ENCODE measurements at places on chromosomes 16 and 17.

DNA sequence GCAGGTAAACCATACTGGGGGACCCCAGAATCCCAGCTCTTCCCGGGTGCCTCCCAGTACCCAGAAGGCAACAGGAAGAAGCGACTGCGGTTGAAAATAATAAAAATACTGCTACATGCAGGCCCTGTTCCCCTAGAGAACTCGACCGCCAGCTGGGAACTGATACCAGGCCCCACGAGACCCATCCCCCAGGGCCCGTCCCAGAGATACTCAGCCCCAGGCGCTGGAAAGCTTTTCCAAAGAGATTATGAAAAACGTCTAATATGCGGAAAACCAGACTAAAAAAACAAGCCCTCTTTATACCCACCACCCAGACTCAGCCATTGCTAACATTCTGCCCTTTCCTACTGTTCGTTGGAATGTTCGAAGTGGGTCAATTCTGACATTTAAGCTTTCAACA lies 12.9 kb upstream of the MEAK7 start:
- DNase-seq = no peak

- DNase-seq = no peak
These were observed 123.5 kb downstream of the USP31 start for GRCh38 chr16:23025692-23026307.

GRCh38 chr17:38797158-38797490 lies 2.2 kb downstream of the PIP4K2B start:
- DNase-seq = peak; percentile 29

DNA sequence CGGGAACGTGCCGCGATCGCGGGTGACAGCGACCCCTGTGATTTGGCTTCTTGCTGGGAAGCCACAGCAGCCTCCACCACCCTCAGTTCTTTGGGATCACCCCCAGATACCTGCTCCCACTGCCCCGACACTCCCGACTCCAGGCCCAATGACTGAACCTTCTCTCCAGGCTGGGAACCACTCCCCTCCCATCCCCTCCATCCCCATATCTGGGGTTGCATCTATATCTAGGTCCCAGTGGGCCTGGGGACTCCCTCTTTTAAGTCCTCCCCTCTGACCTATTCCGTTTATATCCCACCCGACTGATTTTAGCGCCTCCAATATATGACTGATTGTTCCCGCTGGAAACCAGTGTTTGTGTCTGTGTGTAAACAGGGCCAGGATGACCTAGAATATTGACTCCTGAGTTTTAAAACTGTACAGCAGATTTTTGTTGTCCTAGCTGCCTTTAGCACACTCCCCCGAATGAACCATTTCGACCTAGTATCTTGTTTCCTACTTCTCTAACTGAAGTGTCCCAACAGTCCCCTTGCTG lies 667 bp downstream of the PSMD3 start:
- DNase-seq = no peak

DNA sequence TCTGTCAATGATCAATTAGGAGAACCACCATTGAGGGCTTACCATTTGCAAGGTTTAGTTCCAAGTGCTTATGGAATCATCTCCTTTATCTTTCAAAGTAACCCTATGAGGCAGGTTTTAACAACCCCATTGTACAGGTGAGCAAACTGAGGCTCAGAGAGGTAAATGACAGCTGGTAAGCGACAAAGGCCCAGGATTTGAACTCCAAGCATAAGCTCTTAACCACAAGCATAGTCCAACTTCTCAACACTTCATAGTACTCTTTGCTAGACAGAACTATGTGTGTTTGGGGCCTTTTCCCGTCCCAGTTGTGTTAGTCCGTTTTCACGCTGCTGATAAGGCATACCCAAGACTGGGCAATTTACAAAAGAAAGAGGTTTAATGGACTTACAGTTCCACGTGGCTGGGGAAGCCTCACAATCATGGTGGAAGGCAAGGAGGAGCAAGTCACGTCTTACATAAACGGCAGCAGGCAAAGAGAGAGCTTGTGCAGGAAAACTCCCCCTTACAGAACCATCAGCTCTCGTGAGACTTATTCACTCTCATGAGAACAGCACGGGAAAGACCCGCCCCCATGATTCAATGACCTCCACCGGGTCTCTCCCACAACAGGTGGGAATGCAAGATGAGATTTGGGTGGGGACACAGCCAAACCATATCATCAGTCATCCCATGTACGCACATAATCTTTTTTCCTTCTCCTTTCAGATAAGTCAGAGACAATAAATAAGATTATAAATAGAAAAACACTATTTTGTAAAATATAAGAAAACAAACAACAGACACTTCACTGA lies 6.4 kb downstream of the RPH3AL start:
- DNase-seq = no peak

DNA sequence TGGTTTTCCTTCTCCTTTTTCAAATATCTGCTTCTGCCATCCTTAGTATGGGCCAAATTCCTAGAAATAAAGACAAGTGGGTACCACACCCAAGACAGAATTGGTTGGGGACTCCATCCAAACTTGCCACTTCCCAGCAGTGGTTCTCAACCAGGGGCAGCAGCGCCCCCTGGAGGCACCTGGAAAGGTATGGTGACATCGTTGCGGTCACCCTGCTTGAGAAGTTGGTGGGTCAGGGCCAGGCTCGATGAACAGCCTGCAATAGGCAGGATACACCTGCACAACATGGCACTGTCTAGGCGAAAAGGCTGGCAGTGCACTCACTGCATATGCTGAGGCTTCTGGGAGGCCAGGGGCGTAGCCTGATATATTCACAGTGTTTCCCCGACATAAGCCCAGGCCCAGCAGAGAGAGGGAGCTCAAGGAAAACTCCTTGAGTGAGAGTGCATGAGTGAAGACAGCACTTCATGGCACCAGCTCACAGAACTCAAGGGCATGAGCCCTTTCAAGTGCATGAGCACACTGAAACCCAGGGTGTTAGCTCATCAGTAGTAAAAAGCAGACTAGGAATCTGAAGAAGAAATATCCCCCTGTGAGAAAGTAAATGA lies 57.7 kb downstream of the CMC2 start:
- peak; percentile 69 for DNase-seq

DNA sequence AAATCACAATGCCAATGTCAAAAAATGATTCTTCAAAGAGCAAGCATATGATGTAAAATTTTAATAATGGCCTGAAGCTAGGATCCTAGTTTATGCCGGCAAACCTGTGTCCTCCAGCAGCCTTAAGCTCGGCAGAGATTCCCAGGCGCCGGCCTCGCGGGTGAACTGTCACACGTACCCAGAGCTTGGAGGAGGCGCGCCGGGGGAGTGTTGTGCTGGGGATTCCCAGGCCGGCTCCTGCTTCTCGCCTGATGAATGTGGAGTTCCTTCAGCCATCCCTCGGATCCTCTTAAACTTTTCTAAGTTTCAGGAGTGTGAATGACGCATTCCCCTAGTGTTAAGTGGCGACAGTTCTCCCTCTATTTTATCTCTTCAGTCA lies 19.1 kb upstream of the NTN1 start:
- DNase-seq = peak; percentile 84

GRCh38 chr17:521183-521525 lies 168.5 kb upstream of the RPH3AL start:
- no peak for DNase-seq

- peak; percentile 87 for DNase-seq
These were observed 373 bp downstream of the CMC2 start for GRCh38 chr16:81006211-81006812.

DNA sequence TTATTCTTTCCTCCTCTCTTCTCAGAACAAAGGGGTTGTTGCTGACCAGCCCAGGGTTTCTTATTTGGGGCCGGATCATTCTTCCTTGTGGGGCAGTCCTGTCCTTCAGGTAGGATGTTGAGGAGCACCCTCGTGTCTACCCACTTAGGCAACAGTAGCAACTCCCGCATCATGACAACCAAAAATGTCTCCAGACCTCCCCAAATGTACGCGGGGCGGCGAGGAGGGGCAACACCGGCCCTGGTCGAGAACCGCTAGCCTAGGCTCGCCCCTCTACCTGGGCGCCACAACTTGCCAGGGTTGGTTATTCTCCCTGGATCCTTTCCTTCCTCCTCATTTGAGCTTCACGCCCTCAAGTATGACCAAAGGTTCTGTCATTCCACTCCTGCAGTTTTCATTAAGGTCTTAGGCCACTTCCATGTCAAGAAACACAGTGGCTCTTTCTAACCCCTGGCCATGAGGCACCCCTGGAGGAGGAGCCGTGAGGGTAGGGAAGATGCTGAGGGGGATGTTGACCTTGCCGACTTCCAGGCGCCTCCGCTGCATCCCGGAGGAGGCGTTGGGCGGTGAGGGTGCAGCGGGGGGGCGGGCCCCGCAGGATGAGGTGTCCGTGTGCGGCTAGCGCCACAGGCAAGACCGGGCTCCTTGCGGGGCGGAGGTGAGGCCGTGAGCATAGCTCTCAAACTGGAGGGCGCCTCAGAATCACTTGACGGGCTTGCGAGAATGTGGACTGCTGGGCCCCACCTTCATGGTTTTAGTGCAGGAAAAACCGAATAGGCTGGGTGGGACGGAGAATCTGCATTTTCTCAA lies 712 bp upstream of the SPECC1 start:
- peak; percentile 18 for DNase-seq

DNA sequence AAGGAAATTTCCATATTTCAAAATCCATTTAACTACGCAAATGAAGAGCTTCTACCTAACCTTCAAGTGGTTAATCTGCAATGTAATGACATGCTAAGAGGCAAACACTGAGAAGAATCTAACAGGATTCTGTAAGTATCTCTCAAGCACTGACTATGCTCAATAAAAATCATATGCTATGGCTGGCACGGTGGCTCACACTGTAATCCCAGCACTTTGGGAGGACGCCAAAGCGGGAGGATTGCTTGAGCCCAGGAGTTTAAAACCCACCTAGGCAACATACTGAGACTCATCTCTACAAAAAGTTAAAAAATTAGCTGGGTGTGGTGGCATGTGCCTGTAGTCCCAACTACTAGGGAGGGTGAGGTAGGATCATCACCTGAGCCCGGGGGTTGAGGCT lies 32.7 kb downstream of the GNA13 start:
- no peak for DNase-seq

- DNase-seq = peak; percentile 68
These were observed 754 bp upstream of the SLFN11 start for GRCh38 chr17:35373984-35374765.

GRCh38 chr17:38608648-38609047 lies 2.9 kb upstream of the SRCIN1 start:
- DNase-seq = no peak

GRCh38 chr16:55421226-55421625 lies 57.8 kb upstream of the MMP2 start:
- DNase-seq = no peak

DNA sequence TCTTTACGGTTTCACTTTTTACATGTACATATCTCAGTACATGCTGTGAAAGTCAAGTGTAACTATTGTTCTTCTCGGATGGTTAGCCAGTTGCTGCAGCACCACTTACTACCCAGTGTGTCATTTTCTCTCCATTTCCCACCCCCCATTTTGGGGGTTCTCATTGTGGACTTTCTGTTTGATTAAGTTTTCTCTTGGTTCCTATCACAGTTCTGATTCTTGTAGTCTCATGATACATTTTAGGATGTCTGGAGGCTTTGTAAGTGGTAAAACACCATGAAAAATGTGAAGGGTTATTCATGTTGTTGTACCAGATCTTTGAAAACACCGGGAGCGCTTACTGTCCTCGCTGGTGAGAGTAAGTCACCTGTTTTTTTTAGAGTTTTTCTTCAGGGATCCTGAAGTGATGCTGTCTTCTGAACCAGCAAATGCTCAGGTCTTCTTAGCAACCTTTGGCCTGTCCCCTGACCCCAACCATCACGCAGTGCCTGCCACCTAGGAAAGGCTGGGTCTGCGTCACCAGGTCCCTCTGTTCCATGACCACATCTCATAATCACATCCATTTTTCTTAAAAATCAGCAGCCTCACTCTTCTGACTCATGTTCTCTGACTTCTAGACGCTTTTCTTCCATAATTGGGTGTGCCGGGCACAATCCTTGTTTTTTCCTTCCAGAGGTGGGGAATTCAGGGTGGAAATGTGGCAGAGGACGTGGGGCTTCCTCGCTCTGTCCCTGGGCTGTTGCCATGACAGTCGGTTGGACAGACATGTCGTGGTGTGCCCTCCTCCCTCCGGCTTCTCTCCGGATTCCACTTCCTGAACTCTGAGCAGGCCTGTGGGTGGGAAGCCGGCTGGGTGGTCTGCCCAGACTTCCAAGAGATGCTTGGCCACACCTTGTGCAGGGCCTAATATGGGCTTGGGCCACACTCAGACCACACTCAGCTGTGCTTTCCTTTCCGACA lies 102.6 kb downstream of the NTN1 start:
- DNase-seq = no peak

DNA sequence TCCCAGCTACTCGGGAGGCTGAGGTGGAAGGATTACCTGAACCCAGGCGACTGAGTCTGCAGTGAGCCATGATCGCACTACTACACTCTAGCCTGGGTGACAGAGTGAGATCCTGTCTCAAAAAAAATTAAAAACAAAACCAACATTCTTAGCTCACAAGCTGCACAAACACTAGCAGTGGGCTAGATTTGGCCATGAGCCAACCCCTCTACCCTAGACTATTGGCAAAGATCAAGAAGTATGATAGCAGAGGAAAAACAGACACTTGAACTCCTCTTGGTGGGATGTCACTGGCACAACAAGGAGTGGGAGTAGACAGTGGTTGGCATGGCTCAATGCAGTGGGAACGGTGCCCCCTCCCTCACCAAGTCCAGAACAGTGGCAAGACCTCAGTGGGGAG lies 19.6 kb upstream of the RIPOR1 start:
- DNase-seq = no peak

DNA sequence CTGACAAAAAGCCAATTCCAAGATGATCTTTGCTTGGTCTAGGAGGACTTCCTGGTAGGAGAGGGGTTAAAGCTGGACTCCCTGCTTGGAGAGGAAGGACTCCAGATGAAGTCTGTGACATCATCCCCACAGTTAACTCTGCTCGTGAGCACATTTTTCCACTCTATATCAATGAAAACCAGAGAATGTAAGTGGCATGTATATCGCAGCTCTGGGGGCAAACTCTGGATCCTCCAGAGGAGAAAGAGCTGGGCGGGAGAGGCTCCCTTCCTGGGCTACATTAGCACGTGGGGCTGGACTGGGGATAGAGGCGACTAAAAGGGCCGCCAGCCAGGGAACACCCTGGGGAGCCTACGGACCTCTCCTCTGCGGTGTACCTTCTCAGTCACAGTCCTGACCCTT lies 34.1 kb downstream of the HIC1 start:
- peak; percentile 61 for DNase-seq

GRCh38 chr17:18217412-18218015 lies 7.9 kb upstream of the LLGL1 start:
- DNase-seq = peak; percentile 79
